ENCODE measurements at places on chromosomes 11 and 22.

DNA sequence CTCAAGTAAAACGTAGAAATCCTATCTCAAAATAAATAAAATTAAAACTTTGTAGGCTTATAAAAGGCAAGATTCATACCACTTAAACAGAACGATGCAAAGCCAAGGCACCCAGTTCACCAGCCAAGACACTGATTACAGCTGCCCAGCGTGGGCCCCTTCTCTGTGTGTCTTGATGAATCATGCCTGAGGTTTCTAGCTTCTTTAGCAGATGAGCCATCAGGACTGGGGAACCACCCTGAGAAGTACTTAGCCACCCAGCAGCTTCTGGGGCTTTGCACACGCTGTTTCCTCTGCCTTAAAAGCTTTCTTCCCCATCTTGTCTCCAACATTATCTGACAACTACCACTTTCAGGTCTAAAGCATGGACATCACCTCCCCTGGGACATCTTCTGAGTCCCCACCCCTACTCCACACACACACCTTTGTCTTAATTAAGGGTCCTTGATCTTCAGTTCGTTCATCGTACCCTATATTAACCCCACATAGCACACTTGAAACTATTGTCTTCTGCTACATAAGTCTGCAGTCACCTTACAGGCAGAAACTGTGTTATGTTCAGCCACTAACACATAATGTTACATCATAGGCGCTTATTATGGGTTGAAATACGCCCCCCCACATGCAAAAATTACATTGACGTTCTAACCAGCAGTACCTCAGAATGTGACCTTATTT, 8.7 kb upstream of the LAYN start:
- peak; percentile 24 for DNase-seq

GRCh38 chr11:64385945-64386704, 27.2 kb downstream of the RPS6KA4 start:
- DNase-seq, result no peak

GRCh38 chr22:39181778-39182177, 29.3 kb upstream of the CBX7 start:
- DNase-seq, result no peak

DNA sequence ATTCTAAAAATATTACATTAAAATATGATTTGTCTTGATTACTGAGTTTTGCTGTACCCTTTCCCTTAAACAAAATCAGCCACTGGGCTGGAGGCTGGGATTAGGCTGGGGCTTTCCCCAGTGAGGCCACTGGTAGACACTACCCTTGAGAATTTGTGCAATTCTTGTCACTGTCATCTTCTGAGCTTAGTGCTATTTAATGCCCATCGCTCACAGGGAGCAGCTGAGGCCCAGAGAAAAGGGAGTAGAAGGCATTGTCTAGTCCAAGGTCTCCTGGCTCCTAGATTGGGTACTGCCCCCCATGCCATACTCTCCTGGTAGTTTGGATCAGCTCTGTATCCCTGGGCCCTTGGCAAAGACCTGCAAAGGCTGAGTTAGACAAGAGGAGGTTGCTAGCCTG, 6.7 kb downstream of the CHRM1 start:
- no peak for DNase-seq

- DNase-seq, result no peak
Measured at GRCh38 chr11:17640493-17641164, 78.7 kb upstream of the MYOD1 start.
